ENCODE measurements at places on chromosomes 2 and 18.

- DNase-seq = no peak
Observed at GRCh38 chr2:145119225-145119624, 599.3 kb upstream of the ZEB2 start.

GRCh38 chr2:85613717-85614515 lies 2.0 kb upstream of the C2orf68 start:
- DNase-seq = no peak

GRCh38 chr2:167652401-167652800 lies 595.0 kb downstream of the STK39 start:
- DNase-seq = no peak

- no peak for DNase-seq
Observed at GRCh38 chr2:98188351-98189046, 101.5 kb downstream of the VWA3B start.

- peak; percentile 69 for DNase-seq
Observed at GRCh38 chr2:126657636-126658318, 1.8 kb downstream of the GYPC start.

DNA sequence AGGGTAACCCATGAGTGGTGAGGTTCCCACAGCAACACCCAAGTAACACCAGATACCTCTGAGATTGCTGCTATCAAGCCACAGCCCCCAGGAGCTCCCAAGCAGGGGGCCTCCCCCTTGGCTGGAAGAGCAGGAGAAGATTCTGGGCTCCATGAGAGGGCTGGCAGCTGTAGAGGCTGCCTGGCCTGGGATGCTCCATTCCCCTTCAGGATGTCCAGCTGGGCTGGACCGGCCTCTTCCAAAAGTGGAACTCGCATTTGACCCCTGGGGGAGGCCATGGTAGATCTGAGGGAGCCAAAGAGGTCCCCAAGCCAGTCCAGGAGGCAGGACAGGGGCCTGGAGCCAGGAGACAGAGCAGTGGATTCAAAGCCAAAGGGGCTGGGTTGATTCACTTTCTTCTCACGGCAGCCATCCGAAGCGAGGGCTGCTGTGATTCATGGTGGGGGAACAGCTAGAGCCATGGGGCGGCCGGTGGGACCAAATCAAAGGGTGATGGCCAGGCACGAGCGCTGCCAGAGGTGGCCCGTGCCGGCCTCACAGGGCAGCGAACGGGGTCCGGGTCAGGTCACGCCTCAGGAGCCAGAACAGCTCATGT lies 95.3 kb upstream of the ID2 start:
- DNase-seq = no peak

DNA sequence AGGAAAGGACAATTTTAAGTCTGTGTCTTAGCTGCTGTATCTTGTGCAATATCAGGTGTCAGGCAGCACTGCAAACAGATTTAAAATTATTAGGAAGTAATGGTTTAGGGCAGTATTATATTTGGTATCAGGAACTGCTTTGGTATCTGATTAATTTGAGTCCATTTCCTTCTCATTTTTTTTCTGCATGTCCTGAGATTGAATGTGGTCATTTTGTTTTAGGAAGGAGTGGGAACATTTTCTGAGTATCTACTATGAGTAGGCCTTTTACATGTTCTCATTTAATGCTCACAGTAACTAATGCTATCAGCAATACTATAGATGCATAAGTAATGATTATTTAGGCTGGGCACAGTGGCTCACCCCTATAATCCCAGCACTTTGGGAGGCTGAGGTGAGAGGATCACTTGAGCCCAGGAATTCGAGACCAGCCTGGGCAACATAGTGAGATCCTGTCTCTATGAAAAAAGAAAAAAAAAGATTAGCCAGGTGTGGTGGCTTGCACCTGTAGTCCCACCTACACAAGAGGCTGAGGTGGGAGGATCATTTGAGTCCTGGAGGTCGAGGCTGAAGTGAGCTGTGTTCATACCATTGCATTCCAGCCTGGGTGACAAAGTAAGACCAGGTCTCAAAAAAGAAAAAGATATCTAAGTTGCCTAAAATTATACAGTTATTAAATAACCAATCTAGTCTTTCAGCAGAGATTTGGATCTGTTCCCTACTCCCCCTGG lies 4.7 kb downstream of the FMNL2 start:
- no peak for DNase-seq

DNA sequence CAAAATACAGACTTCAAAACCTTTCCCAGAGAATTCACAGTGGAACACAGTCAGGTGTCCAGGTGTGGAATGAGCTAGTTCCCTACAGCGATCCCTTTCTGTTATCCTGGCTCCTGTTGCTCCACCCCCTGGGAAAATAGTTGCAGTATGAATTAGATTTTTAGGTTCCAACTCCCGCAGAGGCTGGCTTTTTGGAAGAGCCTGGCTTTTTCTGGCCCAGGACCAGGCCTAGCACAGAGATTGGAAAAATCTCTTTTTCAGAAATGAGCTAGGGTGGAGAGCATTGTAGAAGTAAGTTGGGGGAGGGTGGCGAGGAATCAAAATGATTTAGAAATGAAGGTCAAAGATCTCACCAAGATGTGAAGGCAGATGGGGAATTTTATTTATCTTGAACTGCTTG lies 27.1 kb downstream of the COL5A2 start:
- DNase-seq = no peak

DNA sequence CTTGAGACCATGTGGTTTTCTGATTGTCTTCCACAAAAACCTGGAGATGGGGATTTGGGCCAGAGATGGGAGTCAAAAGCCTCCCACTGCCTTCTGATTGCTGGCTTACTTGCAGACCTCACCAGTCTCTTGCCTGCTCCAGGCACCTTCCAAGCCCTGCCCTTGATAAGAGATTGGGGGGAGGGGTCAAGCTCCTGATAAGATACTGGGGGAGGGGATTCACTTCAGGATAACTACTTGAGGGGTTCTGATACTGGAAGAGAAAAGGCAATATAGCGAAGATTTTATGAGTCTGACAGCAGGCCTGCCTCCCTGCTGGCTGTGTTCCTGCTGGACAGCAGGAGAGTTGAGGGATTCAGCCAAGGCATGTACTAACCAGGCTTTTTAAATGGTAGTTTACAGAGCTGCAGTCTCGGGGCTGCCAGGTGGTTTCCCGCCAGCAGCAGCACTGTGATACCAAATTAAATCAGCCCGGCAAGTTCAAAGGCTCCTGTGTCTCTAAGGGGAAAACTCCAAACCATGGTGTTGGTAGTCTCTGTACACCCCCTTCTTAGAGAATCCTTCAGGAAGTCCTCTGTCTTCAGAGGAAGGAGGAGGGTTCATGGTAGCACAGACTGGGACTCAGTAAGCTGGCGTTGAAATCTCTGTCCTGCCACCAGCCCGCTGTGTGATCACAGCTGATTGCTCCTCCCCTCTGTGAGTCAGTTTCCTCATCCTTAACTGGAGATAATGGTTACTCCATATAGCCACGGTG lies 58.3 kb downstream of the FBXO36 start:
- no peak for DNase-seq

Data from HEK293T (cell line).